ENCODE measurements at places on chromosomes 6 and 20.

GRCh38 chr6:4901386-4902061 lies 102.3 kb downstream of the RPP40 start:
- DNase-seq = no peak

- no peak for DNase-seq
These were observed 272.2 kb downstream of the KCNQ5 start for GRCh38 chr6:72894091-72894490.

DNA sequence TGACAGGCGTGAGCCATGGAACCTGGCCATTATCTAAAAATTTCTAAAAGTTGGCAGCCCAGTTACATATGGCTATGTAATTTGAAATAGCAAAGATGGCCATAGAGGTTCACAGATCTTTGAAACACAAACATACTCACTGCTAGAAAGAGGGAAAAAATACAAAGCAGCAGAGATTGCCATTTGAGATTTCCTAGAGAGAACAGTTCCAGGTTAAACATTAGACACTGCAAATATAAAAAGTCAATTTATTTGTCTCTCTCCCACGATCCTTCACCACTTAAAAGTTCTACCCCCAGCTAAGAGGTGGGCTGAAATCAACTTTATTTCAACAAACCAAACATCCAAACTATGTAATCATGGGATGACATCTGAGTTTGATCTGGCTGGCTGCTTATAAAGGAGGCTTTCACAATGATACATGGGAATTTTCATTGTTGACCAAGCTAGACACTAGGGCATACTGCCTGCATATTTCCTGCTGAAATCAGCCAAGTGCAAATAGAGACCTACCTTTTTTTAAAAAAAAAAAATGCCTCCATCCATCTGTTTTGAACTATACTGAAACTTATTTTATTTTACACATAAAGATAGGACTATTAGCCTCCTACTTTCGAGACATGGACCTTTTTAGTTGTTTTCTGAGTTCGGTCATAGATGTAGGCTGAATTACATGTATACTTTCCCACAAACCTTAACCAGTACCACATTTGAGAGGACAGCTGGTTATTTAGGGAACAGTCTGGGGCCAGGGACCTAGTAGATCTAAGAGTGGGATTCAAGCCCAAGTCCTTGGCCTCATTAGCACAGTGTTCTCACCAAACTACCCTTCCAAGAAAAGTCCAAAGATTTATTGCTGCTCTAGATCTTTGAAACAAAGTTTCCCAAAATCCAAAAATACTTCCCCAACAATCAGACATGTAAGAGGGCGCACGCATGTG lies 16.6 kb downstream of the DCDC2 start:
- DNase-seq = no peak

DNA sequence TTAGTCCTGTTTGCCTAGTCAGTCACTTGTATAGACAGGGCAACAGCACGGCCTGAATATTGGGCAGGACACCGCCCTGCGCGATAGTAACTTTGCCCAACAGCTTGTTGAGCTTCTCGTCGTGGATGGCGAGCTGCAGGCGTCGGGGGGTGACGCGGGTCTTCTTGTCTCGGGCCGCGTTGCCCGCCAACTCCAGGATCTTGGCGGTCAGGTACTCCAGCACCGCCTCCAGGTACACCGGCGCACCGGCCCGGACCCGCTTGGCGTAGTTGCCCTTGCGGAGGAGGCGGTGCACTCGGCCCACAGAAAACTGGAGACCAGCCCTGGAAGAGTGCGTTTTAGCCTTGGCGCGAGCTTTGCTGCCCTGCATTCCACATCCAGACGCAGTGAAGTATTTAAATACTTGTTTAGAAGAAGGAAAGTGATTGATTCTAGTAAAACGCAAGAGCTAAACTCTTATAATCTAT lies 92.8 kb upstream of the BTN3A2 start:
- DNase-seq = no peak

DNA sequence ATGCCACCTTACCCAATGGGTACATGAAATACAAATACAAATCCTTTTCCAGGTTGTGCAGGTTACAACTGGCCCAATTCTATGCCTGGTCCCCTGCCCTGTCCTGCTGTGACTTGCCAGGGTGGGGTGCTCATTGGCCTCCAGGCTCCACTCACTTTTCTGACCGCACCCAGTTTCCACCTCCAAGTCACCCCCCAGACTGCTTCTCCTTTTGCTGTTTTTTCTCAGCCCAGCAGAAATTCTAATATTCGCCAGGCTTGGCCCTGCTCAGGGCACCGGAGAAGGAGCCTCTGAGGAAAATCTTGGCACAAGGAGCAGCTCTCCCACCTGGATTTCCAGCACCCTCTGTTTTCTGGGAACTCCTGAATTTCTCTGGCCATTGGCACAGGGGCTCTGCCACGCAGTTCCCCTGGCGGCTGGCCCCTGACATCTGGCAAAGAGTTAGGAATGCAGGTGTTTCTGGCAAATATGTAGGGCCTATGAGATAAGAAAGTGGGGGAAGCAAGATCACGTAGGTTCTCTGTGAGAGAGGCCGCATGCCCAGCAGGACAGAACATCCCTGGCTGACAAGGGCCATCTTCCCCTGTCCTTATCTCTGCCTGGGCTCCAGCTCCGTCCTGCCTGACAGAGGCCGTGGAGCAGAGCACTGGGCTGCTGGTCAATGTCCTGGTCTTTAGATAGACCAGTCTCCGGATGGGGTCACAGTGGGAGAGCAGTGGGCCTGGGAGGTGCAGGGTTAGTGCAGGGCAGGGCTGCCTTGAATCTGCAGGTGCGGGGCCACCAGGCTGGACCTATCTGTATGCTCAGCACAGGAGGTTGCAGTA lies 2.9 kb upstream of the RAET1E start:
- DNase-seq = no peak

- no peak for DNase-seq
These were observed 9.2 kb downstream of the SPTLC3 start for GRCh38 chr20:13017883-13018535.

- peak; percentile 31 for DNase-seq
These were observed 1.4 kb upstream of the FOXO3 start for GRCh38 chr6:108559097-108559883.

DNA sequence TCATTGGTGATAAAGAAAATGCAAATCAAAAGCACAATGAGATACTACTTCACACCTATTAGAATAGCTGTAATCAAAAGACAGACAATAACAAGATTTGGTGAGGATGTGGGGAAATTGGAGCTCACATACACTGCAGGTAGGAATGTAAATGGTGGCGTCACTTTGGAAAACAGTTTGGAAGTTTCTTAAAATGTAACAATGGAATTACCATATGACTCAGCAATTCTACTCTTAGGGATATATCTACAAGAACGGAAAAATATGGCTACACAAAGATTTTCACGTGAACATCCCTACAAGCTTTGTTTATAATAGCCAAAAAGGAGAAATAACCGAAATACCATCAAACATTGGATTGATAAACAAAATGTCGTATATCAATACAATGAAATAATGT lies 270.4 kb downstream of the DOK5 start:
- DNase-seq = no peak

- no peak for DNase-seq
These were observed at the start of gene WFDC13 for GRCh38 chr20:45701873-45702272. Gene WFDC13 (plus strand): TSS chr20:45702038. CDS start chr20:45702124, 86 bp downstream.
